HFFc6 (cell line): ENCODE measurements at places on chromosomes 5 and 9.
A peak's percentile ranks its signal among the peaks of the same experiment; 100 is the strongest.

- DNase-seq = peak; percentile 85
These were observed 28.0 kb upstream of the DAP start for GRCh38 chr5:10789021-10789420.

- DNase-seq = no peak
These were observed 24.4 kb downstream of the SH3TC2 start for GRCh38 chr5:149038336-149039080.

DNA sequence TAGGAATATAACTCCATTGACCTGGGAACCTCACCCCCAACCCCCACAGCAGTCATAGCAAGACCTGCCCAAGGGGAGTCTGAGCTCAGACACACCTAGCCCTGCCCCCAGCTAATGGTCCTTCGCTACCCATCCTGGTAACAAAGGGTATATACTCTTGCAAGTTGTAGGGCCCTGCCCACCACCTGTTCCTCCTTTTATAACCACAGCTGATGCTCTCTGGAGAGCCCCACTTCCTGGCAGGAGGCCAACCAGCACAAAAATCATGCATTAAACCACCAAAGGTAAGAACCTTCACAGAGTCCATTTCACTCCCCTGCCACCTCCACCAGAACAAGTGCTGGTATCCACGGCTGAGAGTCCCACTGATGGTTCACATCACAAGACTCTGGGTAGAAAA, 1195.3 kb upstream of the SEMA6A start:
- no peak for DNase-seq

- no peak for DNase-seq
These were observed 1848.9 kb downstream of the EFNA5 start for GRCh38 chr5:105821800-105822199.

- peak; percentile 49 for DNase-seq
These were observed 23.3 kb upstream of the TRMT10B start for GRCh38 chr9:37730256-37730655.

DNA sequence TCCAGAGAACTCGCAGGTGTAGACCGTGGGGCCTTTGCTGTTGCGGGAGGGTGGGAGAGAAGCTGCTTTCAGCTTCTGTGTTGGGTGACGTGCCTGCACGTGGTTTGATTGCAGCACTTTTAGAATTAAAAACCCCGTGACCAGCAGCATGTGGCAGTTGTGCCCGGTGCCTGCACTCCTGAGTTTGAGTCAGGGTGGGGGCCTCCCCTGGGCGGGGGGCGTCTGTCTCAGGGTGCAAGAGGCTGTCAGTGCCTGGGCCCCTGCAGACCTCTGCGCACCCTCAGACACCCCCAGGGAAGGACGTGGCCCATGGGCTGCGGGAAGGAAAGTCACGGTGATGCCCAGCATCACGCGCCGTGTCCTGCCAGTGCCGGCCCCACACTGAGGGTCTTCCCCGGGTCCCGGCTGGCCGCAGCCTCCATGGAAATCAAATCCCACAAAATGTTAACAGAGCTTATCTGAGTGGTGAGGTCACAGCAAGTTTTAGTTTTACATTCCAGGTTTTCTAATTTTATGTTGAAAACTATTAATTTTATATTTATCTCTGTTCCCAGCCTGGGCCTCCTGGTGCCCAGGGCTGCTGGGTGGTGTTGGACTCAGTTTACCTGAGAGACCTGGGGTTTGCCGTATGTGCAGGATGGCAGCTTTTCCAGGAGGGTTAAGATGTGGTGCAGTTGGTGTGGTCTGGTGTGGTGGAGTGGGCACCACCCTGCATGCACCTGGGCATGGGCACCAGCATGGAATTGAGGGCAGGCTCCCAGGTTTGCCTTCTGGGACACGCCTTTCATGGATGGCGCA, 33.3 kb downstream of the AHRR start:
- no peak for DNase-seq

GRCh38 chr9:123996731-123997421, 14.7 kb upstream of the LHX2 start:
- DNase-seq = no peak

- DNase-seq = peak; percentile 73
These were observed 101.5 kb downstream of the GCNT1 start for GRCh38 chr9:76560481-76560922.

- no peak for DNase-seq
These were observed 24.3 kb downstream of the DUSP1 start for GRCh38 chr5:172746725-172747124.

DNA sequence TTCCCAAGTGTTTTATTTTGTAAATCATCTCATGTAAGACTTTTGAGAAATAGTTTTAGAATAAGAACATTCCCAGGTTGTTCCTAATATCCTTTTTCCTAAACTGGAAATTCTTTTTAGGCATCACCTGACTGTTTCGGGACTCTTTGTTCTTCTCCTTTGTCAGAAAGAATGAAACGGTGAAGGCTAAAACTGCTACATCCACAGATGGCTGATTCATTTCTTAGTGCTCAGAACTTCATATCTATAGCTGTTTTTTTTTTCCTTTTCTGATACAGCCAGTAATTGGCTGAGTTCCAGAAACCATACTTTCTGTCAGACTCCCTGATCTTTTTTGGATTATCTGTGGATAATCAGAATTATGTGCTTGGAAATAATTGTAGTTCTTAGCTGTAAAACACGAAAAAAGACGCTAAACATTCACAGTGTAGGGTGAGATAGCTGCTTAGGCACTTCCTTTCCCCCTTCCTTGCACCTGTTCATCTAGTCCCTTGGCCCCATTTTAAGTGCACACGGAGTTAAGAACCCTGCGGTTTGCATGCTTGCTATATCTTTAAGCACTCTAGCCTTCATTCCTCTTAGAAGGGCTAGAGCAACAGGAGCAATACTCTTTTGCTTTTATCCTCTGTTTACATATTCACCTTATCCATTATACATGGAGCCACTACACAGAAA, 283.9 kb downstream of the PJA2 start:
- DNase-seq = no peak

DNA sequence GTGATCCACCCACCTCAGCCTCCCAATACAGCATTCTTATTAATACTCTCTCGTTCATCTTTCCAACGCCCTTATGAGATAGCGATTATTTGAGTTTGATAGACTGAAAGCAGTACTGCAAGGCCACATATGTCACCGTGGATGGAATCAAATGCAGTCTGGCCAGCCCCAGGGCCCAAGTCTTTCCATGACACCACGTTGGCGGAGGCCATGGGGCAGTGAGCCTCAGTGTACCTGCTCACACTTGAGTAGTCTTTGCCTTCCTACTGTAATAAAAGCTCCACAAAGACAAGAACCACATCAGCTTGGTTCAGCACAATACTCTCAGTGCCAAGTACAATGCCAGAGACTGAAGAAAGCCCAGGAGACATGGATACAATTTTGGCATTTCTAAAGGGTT, 88.5 kb downstream of the TTLL11 start:
- DNase-seq = no peak

GRCh38 chr9:137302118-137302448, at the start of gene NRARP:
TSS of gene NRARP (minus strand) at chr9:137302271. CDS start at chr9:137301928, 343 bp downstream.
- DNase-seq = peak; percentile 50

GRCh38 chr9:70258692-70259511, at the start of gene SMC5:
TSS of gene SMC5 (plus strand) at chr9:70258978. CDS start at chr9:70259079, 101 bp downstream.
- DNase-seq = peak; percentile 88

GRCh38 chr5:111697215-111697614, 59.8 kb downstream of the NREP start:
- DNase-seq = no peak

DNA sequence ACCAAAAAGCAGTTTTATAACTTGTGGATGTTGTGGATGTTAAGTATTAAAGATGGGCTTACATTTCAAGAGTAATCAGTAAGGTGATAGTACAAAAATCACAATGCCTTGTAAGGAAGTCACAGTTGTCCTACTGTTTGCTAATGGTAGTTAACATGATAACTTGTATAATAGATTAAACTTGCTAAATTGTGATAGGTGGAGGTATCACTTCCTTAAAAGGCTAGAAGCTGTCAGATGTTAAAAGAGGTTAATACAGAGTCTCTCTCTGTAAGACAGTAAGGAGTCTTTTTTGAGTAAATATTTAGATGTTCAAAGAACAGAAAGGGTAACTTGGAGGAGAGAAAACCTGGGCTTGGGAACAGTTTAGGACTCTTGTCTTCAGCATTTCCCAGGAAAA, 14.2 kb upstream of the MACIR start:
- DNase-seq = no peak

DNA sequence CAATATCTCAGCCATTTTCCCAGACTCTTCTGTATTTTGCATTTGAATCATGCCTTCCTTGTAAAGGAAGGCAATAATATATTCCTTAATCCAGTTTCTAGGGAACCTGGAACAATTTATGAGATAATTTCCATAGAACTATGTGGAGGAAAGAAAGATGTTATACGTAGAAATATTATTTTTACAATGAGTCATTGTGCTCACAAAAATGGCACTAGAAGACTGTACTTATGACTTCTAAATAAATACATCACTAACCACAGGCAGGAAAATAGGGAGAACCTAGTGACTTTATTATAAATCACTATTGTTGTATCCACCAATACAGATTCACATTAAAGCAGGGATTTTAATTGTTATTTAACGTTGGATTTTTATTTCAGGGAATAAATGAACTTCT, 87.6 kb downstream of the FBXO38 start:
- DNase-seq = no peak

DNA sequence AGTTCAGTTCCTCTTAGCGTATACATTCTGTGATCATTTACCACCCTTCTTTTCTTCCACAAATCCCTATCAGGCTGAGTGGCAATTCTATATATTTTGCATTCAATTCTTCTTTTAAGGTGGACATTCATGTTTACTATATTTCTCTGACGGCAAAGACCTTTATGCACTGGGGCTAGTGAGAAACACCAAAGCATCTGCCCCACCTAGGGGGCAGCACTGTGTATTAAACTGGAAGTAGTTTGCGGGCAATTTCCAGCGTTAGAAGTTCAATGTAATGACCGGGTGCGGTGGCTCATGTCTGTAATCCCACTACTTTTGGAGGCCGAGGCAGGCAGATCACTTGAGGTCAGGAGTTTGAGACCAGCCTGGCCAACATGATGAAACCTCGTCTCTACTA, 27.9 kb upstream of the FBXL7 start:
- no peak for DNase-seq

DNA sequence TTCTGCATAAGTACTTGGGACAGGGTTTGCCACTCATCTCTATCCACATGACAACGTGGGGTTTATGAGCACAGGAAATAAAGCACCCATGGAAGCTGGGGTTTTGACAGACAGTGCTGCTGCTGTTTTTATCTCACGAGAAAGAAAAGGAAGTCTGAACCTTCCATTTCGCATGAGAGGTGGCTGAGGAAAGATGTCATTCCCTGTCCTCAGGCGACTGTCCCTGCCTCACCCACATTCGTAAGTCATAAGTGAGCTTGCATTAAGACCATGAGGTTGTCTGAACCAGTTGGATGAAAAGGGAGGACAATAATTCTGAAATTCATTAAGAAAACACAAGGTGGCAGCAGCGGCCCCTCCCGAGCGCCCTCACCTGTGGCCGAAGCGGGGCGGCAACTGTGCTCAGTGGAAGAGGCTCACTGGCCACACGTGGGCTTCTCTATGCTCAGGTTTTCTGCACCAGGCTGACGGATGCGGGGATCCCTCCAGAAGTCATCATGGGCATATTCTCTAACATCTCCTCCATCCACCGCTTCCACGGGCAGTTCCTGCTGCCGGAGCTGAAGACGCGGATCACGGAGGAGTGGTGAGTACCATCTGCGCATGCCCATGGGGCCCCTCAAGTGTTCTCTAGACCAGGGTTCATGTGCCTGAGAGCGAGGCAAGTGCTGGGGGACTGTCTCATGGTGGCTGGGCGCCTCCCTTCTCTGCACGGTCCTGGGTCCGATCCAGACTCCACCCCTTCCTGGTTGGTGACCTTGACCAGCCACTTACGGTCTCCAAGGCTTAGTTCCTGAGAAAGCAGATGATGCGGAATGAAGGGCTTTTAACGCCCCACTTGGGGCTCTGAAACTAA, 54.7 kb upstream of the SUSD3 start:
- peak; percentile 25 for DNase-seq

DNA sequence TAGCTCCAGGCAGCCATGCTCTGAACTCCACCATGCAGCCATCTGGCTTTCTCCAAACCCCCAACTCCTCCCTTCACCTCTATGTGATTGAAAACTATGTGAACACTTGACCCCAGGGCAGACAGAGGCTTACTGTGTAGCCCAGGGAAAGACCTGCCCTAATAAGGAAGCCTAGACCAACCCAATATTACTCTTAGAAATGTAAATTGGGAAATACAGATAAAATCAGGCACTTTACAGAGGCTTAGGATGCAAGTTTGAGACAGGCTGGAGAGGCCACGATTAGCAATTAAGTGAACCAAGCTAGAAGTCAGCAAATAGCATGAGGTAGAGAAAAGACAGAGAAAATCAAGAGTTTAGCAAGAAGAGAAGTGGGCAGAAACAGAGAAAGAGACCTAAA, 141.7 kb upstream of the ABCA1 start:
- DNase-seq = peak; percentile 12

DNA sequence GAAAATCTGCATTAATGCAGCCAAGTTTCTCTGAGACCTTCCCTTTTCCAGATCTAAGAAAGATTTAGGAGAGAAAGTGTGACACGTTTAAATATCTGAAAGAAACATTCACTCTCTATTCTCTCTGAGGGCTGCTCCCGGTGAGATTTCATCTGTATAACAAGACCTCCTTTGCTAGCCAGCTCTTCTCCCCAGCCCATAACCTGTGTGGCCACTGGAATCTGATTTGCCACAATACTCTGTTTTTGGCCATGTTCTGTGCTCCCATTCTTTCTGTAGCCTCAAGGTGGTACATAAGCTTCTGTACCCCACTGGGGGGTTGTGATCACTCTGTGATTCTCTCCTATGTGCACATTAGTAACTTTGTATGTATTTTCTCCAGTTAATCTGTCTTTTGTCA, 291.0 kb upstream of the SEMA6A start:
- DNase-seq = no peak

- peak; percentile 67 for DNase-seq
These were observed 24.0 kb downstream of the NNT start for GRCh38 chr5:43627028-43627427.

- DNase-seq = no peak
These were observed 705.2 kb upstream of the ZNF608 start for GRCh38 chr5:125451622-125452021.

GRCh38 chr9:8719833-8720486, 920.4 kb upstream of the DMAC1 start:
- no peak for DNase-seq

DNA sequence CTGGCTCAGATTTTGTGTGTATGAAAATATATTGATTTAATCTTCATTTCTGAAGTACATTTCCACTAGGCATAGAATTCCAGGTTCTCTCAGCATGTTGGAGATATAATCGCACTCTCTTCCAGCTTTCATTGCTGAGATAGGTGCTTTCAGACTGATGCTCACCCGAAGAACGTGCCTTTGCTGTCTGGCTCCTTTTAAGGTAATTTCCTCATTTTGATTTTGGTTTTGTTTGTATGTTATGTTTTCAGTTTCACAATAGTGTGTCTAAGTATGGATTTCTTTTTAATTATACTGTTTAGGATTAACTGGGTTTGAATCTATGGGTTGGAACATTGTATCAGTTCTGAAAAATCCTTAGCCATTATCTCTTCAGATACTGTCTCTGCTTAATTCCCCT, 132.0 kb upstream of the NFIB start:
- DNase-seq = no peak

GRCh38 chr9:123063177-123063598, 29.7 kb downstream of the GPR21 start:
- peak; percentile 68 for DNase-seq

- DNase-seq = no peak
These were observed 521.3 kb downstream of the EFNA5 start for GRCh38 chr5:107149243-107150005.
